ENCODE measurements at places on chromosomes 4 and X.

- no peak for DNase-seq
These were observed 129.7 kb upstream of the SLC4A4 start for GRCh38 chr4:71209161-71209560.

GRCh38 chrX:121836000-121836399 lies 788.6 kb downstream of the GLUD2 start:
- no peak for DNase-seq

GRCh38 chr4:99149426-99150019 lies 5.4 kb upstream of the ADH4 start:
- DNase-seq = no peak

DNA sequence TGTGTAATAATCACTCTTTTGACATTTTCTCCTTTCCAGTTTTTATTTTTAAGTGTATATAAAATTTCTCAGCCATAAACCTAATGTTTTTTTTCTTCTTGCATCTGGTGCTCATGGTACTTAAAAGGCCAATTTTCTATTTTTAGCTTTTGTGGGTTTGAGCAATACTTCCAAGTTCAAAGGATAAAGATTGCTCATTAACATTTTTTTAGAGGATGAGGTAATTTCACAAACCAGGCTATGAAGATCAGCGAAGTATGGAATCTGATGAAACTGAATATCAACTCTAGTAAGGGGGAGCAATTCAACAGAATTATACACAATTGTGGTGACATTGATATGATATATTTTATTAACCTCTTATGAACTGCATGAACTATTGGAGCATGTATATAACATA lies 25.8 kb upstream of the KLHL34 start:
- no peak for DNase-seq

GRCh38 chr4:77010841-77011354 lies 61.3 kb downstream of the SEPTIN11 start:
- DNase-seq = no peak

- DNase-seq = no peak
These were observed 15.7 kb downstream of the TIGD4 start for GRCh38 chr4:152763796-152764195.

DNA sequence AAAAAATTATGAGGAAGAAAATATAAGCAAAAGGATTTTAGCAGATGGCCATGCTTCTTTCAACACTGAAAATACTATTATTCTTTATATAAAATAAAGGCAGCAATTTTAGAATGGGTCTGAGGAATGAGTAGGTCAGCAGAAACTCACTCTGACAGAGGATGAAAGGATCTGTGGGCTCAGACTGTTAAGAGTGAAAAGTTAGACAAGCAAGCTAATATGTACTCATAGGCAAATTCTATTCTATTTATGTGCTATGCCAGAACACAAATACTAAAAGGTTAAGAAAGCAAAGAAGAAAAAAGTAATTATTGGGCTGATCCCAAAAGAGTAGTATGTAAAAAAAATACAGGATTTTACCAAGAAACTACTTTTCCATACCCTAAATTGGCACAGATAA lies 13.9 kb downstream of the LCORL start:
- no peak for DNase-seq

- DNase-seq = no peak
These were observed 37.5 kb upstream of the ADH1C start for GRCh38 chr4:99390055-99390454.

- no peak for DNase-seq
These were observed 1329.2 kb upstream of the PCDH7 start for GRCh38 chr4:29390921-29391320.

- DNase-seq = no peak
These were observed 3.3 kb upstream of the NKX3-2 start for GRCh38 chr4:13547485-13548041.

- no peak for DNase-seq
These were observed 25.6 kb downstream of the SPATA18 start for GRCh38 chr4:52076731-52077130.

DNA sequence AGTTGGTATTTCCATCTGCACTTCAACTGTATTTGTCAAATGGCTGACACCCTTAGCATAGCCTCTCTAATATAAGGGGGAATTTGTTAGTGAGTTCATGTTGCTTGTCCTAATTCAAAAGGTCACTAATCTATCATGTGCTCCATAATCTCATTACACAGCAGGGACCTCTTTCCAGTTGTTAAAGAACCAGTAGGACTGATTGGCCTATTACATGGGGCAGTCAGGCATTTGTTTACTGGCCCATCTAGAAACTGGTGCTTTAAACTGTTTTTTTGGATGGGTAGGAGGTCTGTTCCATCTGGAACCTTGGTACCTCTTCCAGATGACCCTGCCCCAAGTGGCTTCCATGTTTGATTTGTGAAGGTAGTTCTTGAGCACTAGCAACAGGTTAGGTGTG lies 11.4 kb downstream of the ANK2 start:
- no peak for DNase-seq

DNA sequence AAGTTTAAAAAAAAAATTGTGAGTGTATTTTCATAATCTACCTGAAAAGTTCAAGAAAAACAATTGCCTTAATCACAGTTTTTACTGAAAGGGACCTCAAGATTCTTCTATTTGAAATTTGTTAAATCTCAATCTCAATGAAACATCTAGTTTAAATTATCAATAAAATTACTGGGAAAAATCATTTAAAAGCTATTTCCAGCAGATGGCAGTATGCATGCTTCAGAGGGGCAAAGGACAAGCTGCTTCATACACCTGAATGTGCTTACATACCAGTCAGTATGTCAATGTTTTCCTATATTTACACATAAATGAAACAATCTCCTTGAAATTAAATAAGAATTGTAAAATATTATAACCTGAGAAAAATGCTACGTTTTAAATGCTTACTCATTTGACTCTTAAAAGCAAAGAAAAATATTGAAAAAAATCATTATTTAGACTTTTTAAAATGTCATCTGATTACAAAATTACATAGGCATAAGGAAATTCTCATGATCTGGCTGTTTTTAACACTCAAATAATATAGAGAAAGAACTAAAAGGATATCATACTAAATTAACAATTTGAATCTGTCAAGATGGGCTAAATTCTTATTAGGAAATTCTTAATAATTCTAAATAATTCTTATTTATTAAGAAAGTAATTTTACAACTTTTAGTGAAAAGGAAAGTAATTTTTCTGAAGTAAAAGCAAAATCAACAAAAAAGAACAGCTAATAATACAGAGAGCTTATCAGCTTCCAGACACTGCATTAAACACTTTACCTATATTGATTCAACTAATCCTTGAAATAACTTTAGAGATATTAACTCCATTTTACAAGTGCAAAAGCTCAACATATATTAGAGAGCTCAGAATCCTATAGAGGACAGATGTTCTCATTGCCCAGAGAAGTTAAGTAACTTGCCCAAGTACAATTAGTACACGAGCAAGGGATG lies 242.1 kb downstream of the ADAMTS3 start:
- no peak for DNase-seq

- DNase-seq = no peak
These were observed 167.5 kb downstream of the PRKX start for GRCh38 chrX:3545901-3546300.

DNA sequence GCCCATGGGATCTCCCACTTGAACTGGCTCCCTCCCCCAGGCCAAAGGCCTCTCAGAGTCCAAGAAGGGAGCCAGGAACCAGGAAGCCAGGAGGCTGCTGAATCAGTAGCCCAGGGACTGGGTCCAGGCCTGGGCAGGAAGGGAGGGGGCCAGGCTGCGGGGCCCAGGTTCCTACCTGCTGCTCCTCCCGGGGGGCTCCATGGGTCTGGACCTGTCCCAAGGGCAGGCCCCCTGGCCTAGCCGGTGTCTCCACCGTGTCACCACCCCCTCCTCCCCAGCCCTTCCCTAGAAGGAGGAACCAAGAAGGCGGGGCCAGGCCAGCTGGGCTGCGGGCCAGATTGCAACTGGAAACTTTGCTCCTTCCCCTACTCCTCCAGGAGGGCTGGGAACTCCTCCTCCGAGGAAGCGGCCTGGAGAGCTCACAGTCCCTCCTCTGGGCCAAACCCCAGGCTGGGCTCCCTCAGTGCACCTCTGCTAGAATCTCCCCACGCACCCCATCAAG lies at the start of gene IQSEC2:
Gene IQSEC2, minus strand, starts transcription at position 264 of the 502 bp plus-strand sequence.
- DNase-seq = no peak

- peak; percentile 39 for DNase-seq
These were observed 1.2 kb downstream of the HHIP start for GRCh38 chr4:144647095-144647561.

GRCh38 chr4:75308049-75308448 lies 206.2 kb downstream of the RCHY1 start:
- no peak for DNase-seq

DNA sequence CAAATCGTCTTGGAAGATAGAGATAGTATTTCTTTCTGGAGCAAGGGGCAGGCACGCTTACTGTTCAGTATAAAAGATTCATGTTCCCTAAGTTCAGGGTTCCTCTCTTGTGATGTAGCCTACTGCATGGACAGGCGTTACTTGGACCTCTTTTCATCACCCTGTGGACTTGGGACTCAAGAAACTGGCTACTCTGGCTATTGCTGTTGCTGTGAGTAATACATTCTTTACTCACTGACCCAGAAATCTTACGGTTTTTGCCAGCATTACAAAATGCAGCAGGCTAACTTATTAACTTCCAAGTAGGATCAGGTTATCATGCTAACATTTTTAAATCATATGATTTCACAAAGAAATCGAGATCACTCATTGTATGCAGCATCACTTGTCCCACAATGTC lies 12.8 kb upstream of the GUCY1B1 start:
- no peak for DNase-seq

- no peak for DNase-seq
These were observed 49.3 kb downstream of the MRPL1 start for GRCh38 chr4:77911842-77912450.

GRCh38 chr4:156725257-156725656 lies 246.3 kb downstream of the PDGFC start:
- DNase-seq = no peak

DNA sequence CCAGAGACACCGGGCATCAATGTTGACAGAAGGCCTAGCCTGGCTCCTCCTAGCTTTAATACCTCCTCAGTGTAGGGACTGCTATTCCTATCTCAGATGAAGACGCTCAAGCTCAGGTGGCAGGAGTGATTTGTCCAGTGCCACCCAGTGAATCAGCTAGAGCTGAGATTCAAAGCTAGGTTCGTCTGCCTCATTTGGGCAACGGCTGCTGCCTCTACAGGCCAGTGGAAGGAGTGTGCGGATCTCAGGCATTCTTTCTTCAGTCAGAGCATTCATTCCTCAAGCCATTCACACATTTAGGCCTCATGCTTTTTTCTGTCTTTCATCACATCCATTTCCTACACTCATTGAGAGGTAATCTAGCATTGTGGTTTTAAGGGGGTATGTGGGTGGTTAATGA lies 7.3 kb downstream of the TSR2 start:
- DNase-seq = no peak

- peak; percentile 48 for DNase-seq
These were observed 1.3 kb upstream of the PIM2 start for GRCh38 chrX:48919947-48920717.

DNA sequence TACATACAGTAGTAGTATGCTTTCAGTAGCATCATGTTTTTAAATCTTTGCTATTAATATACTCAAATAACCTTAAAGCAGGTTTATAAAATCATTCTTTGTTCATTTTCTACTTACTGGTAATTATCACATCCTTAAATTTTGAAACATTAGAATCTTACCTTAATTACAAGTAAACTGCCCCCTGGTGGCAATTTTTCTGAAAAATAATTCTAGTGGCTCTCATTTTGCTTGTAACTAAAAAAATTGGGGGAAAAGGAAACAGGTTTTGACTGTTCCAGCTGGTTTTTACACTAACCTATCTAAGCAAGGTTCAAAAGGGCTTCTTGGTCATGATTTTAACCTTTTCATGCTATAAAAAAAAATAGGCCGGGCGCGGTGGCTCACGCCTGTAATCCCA lies 18.5 kb upstream of the DCAF4L1 start:
- DNase-seq = peak; percentile 41

DNA sequence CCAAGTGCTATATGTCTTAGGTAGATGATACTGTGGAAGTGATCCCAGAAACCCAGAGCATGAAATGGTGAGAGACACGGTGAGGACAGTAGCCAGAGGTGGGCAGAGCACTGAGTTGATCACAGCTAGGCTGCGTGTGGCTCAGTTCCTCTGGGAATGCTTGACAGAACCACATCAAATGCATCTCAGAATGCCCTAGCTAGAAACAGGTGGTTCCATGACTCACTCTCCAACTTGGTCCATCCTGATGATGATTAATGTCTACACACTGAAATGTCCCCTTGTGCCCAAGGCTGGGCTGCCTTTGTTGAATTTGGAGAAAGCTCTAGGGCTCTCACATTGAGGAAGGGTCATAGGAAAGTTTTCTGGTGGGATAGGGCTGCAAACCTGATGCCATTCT lies 113.6 kb downstream of the ZNF518B start:
- DNase-seq = no peak

DNA sequence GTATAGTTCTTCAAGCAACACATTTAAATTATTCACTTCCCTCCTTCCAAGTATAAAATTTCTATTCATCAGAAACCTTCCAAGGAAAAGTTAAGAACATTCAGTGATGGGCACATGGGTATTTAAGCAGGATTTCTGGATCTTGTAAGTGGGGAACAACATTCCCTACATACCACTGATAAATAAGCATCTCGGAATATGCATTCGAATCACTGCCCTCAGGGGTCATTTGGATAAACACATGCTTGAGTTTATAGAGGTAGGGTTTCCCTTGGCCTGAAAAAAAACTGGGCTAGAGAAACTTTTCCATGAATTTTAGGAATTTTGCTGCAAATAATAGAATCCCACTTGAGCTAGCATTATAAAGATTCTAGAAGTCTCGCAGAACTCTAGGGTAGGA lies 143.9 kb downstream of the SOX3 start:
- no peak for DNase-seq

- DNase-seq = no peak
These were observed 41.4 kb upstream of the USP9X start for GRCh38 chrX:41043674-41044345.

- no peak for DNase-seq
These were observed 19.9 kb upstream of the TMEM255A start for GRCh38 chrX:120331116-120331515.

GRCh38 chrX:66162331-66162822 lies 1.7 kb upstream of the HEPH start:
- DNase-seq = no peak

GRCh38 chr4:102759831-102760644 lies 730 bp downstream of the MANBA start:
- peak; percentile 13 for DNase-seq

DNA sequence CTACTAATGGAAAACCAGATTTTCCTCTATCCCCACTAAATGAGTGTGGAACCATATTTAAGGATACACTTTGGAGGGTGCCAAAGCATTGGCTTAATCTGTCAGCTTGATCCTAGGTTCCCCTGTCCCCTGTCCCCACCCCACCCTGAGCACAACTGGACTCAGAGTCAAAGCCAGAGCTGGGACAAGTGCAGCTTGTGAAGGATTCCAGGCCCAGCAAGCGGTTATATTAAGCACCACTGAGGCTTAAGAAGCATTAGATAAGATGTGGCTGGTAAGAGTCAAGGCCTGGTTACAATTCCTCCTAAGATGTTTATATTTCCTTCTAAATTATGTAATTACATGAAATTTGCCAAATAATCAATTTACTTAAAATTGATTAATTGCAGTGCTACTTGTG lies 350.0 kb upstream of the GATB start:
- DNase-seq = no peak
